ENCODE measurements at places on chromosomes 4 and X.

GRCh38 chr4:105343146-105343931, 130.5 kb downstream of the PPA2 start:
- no peaks in the 10 kb centered on the region for H3K27me3 ChIP-seq
- DNase-seq = no peak
- no peak overlapping the region for H3K27ac ChIP-seq
- no peaks in the 10 kb centered on the region for H3K36me3 ChIP-seq
- no peaks in the 10 kb centered on the region for H3K4me1 ChIP-seq
- no peak overlapping the region for H3K4me3 ChIP-seq

- no peak for DNase-seq
- no peak overlapping the region for H3K4me3 ChIP-seq
- no peak overlapping the region for H3K27ac ChIP-seq
- peaks cover 6% of the 10 kb centered on the region for H3K27me3 ChIP-seq
Measured at GRCh38 chr4:1264942-1265341, 16.0 kb upstream of the CTBP1 start.

GRCh38 chrX:12994321-12994720, 19.4 kb downstream of the TMSB4X start:
- H3K4me3 ChIP-seq = no peak overlapping the region
- DNase-seq = no peak
- H3K27me3 ChIP-seq = no peaks in the 10 kb centered on the region
- no peak overlapping the region for H3K27ac ChIP-seq
- H3K4me1 ChIP-seq = peaks cover 17% of the 10 kb centered on the region

DNA sequence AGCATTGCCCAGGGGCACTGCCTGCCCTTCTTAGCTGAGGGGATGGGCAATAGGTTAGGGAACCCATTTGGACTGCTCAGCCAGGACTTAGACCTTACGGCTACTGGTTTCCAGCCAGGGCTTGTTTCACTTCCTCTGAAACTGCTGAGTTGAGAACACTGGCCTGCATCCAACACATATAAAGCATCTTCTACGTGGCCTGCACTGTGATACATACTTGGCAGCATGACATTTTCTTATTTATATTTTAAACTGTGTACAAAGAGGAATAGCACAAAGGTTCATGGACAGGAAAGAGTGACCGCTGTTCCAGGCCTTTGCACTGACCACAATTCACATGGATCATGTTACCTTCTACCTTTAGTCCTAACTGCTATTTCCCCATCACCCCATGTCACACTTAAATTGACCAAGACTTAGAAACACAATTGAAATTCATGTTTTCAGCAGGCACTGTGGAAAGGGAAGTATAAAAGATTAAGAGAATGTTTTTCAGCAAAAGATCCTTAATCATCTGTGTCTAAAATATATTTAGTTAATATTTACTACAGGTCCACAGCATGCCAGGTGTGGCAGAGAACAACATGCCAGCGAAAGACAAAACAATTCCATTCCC, 43.7 kb downstream of the NLGN4X start:
- no peak overlapping the region for H3K27ac ChIP-seq
- H3K4me1 ChIP-seq = peaks cover 4% of the 10 kb centered on the region
- no peaks in the 10 kb centered on the region for H3K27me3 ChIP-seq
- no peak for DNase-seq
- no peak overlapping the region for H3K4me3 ChIP-seq
- peaks cover 40% of the 10 kb centered on the region for H3K36me3 ChIP-seq

- peaks cover 46% of the 10 kb centered on the region for H3K4me1 ChIP-seq
- peak overlapping the region; percentile 97 for H3K27ac ChIP-seq
- peak; percentile 43 for DNase-seq
- H3K36me3 ChIP-seq = peaks cover 9% of the 10 kb centered on the region
Measured at GRCh38 chrX:13938051-13938828, 91.5 kb downstream of the GEMIN8 start.

DNA sequence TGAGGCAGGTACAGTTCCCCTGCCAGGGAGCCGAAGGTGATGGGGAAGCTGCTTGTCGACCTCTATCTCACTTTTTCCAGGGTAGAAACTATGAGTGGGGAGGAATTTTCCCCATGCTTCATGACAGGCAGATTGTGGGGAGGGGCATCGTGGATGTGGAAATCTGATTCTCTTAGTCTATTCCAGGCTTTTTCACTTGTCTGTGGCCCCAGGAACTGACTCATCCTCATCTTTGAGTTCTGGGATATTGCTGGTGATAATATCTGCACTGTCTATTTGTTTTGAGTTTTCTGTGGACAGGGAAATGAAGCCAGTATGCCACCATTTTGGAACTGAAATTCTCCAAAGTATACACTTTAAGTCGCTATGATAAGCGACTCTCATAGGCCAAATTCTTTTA, 7.6 kb upstream of the TLR2 start:
- no peaks in the 10 kb centered on the region for H3K4me1 ChIP-seq
- H3K27me3 ChIP-seq = peaks cover 5% of the 10 kb centered on the region
- peaks cover 8% of the 10 kb centered on the region for H3K36me3 ChIP-seq
- H3K4me3 ChIP-seq = no peak overlapping the region

DNA sequence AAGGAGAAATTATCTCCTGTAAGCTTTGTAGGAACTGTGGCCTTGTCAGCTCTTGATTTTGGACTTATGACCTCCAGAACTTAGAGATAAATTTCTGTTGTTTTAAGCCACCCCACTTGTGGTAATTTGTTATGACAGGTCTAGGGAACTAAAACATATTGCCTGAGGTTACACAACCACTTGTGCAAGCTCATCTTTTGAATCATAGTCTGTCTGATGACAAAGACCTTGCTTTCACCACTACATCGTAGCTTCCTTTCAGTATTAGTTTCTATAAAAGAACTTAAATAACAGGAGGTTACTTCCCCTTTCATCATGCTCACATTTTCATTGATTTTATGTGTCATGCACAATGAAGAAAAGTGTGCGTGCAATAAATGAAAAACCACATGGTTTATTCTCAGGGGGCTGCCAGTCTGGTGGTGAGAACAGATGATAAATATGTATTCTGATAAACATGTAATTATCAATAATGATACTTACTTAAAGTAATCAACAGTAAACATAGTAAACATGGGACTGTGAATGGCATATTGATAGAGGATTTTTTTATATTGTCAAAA, 690.0 kb upstream of the HS3ST1 start:
- no peaks in the 10 kb centered on the region for H3K4me1 ChIP-seq
- no peak for DNase-seq
- H3K27me3 ChIP-seq = no peaks in the 10 kb centered on the region
- no peak overlapping the region for H3K27ac ChIP-seq
- H3K36me3 ChIP-seq = no peaks in the 10 kb centered on the region

Data from neural crest cell (in vitro differentiated cells).